ENCODE measurements at places on chromosomes 12 and 14.

DNA sequence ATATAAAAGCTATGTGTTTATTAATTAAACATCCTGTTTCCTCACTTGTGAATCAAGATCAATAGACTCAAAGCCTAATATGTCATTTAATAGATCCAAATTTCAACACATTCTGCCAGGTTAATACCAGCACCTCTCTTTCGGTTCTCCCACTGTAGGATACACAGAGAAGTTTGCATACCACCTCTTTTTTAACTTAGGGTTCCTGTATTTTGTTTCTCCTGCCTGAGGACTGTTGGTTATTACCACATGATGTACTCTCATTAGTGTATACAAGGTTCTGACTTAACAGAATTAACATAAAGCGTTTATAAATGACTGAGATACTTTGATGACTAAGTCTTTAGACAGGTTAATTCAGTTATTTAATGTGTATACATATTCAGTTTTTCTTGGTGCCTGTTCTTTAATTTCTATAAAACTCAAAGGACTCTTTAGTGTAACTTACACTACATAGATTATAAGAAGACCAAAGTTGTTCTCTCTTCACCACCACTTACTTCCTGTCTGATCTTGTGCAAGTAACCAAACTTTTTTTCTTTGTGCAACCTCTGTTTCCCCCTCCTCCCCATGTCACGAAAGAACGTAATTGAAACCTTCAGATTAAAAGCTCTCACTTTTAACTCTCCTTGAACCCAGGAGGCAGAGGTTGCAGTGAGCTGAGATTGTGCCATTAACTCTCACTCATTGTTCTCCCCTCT, 89.8 kb upstream of the DNM1L start:
- DNase-seq: no peak

- no peak for DNase-seq
Observed at GRCh38 chr12:120529641-120530417, 871 bp upstream of the COQ5 start.

- no peak for DNase-seq
Observed at GRCh38 chr14:102795060-102795925, 18.0 kb downstream of the TRAF3 start.

DNA sequence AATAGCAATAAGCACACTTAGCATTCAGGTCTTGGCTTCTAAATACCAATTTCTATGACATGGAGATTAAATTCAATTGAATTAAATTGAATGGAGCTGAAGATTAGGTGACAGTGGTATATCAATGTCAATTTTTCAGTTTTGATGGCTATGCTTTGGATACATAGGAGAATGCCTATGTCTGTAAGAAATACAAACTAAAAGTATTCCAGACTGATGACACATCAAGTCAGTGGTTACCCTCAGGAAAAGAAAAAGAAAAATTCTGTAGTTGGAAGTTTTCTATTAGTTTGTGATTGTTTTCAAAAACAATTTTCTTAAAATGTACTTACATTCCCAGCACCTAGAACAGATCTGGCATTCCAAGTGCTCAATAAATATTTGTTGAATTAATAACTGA, 4.9 kb upstream of the DCAF4 start:
- no peak for DNase-seq

- no peak for DNase-seq
Observed at GRCh38 chr14:77051116-77051515, 22.6 kb upstream of the IRF2BPL start.

- no peak for DNase-seq
Observed at GRCh38 chr12:44357494-44357893, 518.6 kb downstream of the NELL2 start.

DNA sequence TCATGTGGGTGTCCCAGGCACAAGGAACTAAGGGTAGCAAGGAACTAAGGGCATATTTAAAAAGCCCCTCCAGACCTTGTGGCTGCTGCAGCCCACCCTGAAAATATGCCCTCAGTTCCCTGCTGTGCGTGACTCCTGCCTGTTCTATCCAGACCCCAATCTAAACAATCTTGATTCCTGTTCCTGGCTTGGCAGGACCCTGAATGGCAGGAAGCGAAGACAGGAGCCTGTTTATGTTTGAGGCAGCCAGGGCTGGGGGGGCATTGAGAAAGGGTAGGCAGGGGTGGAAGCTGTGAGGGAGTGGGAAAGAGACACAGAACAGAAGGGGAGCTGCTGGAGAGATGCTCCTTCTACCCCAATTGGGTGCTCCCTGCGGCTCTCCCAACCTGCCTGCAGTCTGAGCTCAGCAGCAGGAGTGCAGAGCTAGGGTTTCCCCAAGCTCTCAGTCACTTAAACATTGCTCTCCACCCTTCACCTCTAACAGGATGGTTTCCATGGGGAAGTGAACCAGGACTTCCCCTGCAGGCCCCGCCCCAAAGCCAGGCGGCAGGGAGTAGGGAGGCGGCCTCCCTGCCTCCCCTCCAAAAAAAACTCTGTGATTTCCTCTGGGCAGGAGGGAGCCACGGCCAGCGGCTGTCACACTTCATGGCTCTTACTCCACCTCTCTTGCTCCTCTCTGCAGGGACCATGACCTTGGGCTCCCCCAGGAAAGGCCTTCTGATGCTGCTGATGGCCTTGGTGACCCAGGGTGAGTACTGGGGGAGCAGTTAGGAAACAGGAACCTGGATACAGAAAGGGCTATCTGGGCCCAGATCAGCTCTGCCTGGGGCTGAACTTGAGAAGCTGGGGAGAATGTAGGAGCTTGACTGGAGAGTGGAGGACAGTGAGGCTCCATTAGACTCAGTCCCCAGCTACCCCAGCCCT, 4.7 kb downstream of the ACVRL1 start:
- DNase-seq: no peak

- no peak for DNase-seq
Observed at GRCh38 chr14:61150851-61151250, 130.3 kb downstream of the TMEM30B start.

- DNase-seq: no peak
Observed at GRCh38 chr12:32569259-32569658, 109.8 kb upstream of the DNM1L start.

DNA sequence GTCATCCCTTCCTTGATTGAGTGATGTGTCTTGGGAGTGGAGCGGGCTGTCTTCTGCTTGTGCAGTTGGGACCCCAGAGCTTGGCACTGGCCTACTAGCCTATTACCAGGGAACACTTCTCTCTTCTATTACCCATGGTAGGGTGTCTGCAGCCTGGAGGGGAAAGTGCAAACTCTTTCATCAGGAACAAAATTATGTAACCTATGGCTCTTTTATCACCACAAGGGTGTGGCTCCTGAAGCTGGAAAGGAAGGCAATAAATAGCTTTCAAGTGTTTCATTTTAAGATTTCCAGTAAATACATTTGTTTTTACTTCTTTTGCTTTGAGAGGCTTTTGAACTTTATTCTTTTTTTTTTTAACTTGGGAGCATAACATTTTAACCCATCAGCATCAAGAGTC, 349.7 kb upstream of the FAR2 start:
- DNase-seq: no peak

DNA sequence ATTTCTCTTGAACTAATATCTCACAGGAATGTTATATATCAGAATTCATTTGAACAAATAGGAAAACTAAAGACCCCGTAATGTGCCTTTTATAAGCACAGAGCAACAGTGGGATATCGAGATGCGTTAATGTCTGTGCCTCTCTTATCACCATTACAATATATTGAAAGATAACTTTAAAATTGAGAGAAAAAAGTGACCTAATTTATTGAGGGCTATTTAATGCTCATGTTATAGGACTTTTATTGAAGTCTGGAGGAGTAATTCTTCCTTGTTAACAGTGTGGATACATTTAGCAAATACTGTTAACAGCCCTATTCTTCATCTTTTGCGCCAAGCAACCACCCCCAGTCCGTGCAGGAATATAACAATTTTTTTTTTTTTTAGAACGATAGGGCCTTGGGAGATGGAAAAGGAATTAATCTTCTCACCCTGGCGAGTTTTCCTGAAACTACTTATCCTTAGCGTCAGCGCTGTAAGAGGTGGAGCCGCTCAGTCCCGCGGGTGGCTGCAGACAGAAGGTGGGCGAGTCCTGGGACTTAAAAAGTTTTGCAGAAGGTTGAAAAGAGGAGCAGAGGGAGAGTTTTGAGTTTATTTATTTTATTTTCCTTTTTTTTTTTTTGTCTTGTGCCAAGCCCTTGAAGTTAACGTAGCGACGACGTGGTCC, 11.0 kb downstream of the FOXG1 start:
- no peak for DNase-seq

- DNase-seq: no peak
Observed at GRCh38 chr12:105315130-105315529, 15.4 kb upstream of the C12orf75 start.

- DNase-seq: no peak
Observed at GRCh38 chr12:94458877-94459727, 565 bp downstream of the CEP83 start.

GRCh38 chr12:63196168-63196567, 45.2 kb upstream of the AVPR1A start:
- DNase-seq: no peak

DNA sequence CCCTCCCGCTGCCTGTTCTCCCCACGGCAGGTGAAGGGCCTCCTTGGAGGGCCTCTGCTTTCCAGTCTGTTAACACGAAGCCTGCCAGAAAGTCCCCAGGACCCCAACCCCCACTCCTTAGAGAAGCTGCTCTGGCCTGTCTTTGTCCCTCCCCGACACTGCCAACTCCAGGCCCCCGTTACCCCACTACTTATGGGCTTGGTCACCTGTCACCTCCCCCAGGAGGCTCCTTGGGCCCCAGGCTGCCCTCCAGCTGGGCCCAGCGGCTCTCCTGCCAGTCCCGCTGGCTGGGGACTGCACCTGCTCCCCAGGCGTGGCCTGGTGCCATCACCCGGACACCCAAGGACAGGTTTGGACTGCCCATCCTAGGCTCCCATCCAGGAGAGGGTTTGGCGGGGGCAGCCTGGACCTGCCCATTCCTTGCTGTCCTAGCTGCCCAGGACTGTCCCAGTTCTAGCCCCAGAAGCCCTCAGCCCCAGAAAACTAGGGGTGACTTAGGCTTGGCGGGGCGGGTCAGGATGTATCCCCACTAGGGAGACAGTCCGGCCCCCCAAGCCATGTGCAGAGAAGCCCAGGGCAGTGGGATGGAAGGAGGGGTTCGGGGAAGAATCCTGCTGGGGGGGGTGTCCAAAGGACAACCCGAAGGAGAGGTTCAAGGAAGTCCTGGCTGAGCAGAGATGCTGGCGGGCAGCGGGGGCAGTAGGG, 155.7 kb upstream of the C14orf180 start:
- no peak for DNase-seq

- no peak for DNase-seq
Observed at GRCh38 chr12:106113824-106114446, 24.8 kb downstream of the NUAK1 start.

GRCh38 chr12:105318651-105319483, 11.6 kb upstream of the C12orf75 start:
- DNase-seq: no peak

DNA sequence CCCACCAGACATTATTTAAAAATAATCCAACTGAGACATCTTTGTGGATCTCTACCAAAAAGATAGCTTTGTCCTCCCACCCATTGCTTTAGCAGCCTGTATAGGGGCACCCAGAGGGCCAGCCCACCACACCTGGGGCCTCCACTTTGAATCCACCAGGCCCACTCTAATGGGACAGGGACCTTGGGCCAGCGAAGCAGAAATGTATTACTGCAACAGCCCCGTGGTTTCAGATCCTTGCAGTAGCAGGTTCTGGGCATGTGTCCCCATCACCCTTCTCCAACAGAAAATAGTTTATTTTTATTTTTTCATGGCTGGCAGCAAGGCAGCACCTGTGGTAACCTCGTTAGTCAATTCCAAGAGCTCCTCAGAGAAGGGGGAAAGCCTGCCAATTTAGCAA, 218.4 kb downstream of the ZFP36L1 start:
- no peak for DNase-seq

GRCh38 chr14:92690171-92691011, 58.0 kb downstream of the LGMN start:
- DNase-seq: no peak

GRCh38 chr12:102965281-102966155, 8.0 kb downstream of the ASCL1 start:
- no peak for DNase-seq

- no peak for DNase-seq
Observed at GRCh38 chr12:97560350-97560749, 97.7 kb downstream of the RMST start.

DNA sequence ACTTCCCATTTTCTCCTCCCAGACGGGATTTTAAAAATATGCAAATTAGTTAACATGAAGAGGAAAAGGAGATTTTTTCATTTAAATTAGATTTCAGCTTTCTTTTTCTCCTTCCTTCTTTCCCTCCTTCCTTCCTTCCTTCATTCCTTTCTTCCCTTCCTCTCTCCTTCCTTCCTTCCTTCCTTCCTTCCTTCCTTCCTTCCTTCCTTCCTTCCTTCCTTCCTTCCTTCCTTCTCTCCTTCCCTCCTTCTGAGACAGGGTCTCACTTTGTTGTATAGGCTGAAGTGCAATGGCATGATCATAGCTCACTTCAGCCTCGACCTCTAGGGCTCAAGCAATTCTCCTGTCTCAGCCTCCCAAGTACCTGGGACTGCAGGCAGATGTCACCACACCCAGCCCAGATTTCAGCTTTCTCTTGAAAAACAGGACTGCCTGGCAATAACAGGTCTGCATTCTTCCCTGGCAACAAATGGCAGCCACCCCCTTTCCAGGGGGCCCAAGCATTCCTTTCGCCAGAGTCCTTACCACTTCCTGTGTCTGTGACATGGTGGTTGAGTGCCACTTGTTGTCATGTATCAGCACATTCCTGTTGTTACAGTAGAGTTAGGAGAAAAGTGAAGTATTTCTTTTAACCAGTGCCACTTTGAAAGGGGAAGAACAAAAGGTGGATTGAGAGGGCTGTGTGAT, 119.1 kb downstream of the PTPN11 start:
- DNase-seq: no peak

DNA sequence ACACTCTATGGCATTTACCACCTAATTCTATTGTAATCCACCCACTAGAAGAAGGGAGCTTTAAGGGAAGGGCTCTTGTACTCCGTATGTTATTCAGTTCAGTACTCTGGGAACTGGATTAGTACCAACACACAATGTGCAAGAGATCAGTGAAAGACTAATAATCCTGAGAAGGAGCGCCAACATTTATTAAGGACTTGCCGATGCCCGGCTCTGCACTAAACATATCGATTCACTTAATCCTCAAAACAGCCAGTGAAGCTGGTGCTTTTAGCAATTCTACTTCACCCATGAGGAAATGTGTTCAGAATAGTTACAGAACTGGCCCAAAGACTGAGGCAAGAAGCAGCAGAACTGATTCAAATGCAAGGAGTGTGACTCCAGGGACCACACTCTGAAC, 80.9 kb downstream of the RPS6KA5 start:
- no peak for DNase-seq

- no peak for DNase-seq
Observed at GRCh38 chr14:51552768-51553404, 98.8 kb upstream of the FRMD6 start.

GRCh38 chr14:51093371-51094281, 1.3 kb downstream of the TRIM9 start:
- DNase-seq: peak; percentile 27

- no peak for DNase-seq
Observed at GRCh38 chr14:69284170-69284569, 24.2 kb downstream of the GALNT16 start.

GRCh38 chr12:117533687-117534086, 172.3 kb upstream of the NOS1 start:
- no peak for DNase-seq

GRCh38 chr14:70602254-70602653, 1.8 kb upstream of the MED6 start:
- no peak for DNase-seq

GRCh38 chr14:105765893-105766614, 239.7 kb downstream of the TMEM121 start:
- no peak for DNase-seq
